ENCODE measurements at places on chromosomes 5 and 9. TPM values are rescaled to one million over a fixed set of nuclear protein-coding genes. Genes with fewer than 3 reads are reported as not detected.

DNA sequence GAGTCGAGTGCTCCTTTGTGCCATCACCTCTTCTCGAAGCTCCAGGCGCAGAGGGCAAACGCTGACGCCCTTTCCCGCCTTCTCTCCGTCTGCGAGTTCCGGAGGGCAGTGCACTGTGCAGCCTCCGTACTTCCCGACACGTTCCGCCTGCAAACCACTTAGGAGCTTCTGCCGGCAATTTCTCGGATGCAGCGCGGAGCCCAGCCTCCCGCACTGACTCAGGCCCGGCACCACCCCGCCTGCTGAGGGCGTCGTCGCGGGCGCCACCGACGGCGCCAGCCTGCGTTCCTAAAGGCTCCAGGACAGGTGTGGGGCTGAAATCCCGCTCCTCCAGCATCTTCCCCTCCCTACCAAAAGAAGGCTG is 9.3 kb upstream of the TRIM36 start:
- no peak for DNase-seq

- peak; percentile 66 for DNase-seq
These were observed 147.5 kb upstream of the FGF10 start for GRCh38 chr5:44536650-44537260.

GRCh38 chr5:52560366-52560765 is 227.3 kb upstream of the ITGA1 start:
- DNase-seq: no peak

- no peak for DNase-seq
These were observed 34.6 kb downstream of the TTC39B start for GRCh38 chr9:15272377-15272928.

FAM78A gene
- total RNA-seq: 39.6 TPM

INSYN2B gene
- total RNA-seq: 3.9 TPM

PCDHB8 gene
- total RNA-seq: 20.8 TPM

CWC27 gene
- 12.2 TPM for total RNA-seq

SLC27A4 gene
- total RNA-seq: 16.9 TPM

TOR1A gene
- total RNA-seq: 28.2 TPM

DNA sequence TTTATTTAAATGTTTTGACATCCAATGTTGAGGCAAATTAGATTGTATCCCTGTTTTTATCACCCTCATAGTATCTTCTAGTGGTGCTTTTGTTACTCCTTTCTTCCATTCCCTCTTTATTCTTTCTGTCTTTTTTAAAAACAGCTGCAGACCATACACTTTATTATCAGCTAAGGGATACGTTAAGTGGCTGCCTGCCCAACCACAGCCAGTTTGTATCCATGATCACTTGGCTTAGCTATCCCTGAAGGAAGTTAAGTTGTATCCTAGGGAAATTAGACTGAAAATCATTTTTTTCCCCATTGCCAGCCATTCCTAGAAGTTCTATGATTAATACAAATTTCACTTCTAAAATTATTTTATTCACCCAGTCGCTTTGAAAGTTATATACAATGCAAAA is 1032.7 kb downstream of the NR2F1-AS1 start:
- peak; percentile 93 for DNase-seq

DNA sequence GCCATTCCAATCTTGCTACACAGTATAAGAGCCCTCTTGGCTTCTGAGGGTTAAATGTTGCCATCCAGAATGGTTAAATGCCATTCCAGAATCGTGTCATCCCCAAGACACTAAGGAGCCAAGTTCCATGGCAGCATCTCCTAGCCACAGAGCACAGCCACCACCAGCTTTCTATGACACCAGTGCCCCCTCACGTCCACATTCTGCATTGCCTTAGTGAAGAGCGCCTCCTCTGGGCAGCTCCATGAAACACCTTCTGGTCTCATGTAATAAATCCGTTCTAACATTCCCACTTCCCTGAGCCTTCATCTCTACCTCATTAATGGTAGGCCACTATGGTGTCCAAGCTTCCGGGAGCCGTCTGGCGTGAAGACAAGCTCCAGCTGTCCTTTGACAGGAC is 12.4 kb downstream of the CBY3 start:
- peak; percentile 66 for DNase-seq

DNA sequence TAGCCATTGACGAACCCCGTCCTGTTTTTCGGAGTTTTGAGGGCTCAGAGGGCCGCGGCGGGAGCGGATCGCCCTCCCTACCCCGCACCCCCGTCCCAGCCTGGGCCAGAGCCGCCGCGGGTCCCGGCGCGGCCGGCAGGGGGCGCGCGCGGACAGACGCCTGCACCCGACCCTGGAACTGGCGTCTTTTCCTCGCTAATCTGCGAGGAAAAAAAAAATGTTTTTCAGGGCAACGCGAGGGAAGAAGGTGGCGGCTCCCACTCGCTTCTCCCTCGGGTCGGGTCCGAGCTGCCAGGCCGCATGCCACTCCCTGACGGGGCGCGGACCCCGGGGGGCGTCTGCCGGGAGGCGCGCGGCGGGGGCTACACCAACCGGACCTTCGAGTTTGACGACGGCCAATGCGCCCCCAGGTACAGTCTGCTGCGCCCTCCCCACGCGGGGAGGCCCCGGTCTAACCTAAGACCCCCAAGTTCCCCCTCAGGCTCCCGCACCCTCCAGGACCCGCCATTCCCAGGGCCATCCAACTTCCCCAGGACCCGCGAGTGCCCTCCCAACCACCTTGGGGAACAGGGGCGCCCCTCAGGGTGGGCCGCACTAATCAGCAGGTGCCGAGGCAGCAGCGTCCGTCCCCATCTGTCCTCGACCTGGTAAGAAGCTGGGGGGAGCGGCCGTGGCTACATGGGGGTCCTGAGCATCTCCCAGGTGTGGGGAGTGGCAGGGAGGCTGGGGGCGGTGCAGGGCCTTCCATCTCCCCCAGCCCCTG is at the start of gene KCNT1:
Gene KCNT1, plus strand, starts transcription at position 227 of the 763 bp plus-strand sequence. Its CDS starts 74 bp downstream, at position 301.
- peak; percentile 69 for DNase-seq

DNA sequence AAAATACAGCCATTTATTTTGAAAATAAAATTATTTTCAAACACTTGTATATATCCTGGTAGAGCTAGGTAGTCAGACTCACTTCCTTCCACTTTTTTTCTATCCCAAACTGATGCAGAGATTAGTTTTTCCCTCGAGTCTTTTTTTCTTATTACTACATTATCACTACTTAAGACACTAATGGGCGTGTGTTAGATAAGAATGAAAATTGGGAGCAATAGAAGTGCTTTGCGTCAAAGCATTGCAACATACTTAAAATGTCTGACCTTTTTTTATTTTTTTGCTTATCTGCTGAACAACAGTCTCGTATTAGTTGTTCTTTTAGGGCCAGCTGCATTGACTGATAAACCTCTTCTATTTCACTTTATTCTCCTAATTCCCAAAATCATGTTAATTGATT is 1278.7 kb downstream of the CDH12 start:
- DNase-seq: peak; percentile 77

- DNase-seq: peak; percentile 35
These were observed 286.7 kb downstream of the NFIB start for GRCh38 chr9:14027116-14027800.

DNA sequence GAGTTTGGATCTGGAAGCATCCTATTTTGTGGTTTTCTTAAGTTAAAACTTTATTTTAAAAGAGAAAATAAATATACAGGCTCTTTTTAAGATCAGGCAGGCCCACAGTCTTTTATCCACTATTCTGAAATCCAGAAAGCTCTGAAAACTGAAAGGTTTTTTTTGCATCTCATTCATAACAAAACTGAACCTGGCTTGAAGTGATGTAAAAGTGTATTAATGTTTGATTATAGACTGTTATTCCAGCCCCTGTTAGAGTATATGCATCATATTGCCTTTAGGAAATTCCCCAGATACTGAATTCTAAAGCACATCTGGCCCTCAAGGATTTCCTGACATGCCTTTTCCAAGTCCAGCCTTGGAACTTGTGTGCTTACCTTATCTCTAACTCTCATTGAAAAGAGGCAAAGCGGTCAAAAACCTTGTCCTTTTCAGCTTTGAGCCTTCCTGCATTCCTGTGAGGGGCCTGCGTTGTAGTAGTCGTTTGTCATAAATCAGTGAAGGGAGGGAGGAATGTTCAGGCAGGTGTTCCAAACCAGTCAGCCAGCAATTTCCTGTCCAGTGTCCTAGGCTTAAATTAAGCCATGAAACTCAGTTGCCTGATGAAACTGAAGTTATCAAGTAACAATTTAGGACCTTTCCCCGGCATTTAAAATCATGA is 110.4 kb downstream of the TLE4 start:
- peak; percentile 27 for DNase-seq

DNA sequence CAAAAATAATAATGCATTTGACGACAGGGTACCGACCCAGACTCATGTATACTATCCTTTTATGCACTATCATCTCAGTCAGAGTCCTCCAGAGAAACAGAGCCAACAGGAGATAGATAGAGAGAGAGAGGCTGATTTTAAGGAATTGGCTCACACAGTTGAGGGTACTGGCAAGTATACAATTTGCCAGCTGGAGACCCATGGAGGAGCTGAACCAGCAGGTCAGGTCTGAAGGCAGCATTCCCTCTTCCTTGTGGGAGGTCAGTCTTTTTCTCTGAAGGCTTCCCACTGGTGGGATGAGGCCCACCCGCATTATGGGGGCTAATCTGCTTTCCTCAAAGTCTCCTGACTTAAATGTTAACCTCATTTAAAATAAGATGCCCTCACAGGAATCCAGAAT is 17.3 kb upstream of the MED10 start:
- no peak for DNase-seq

FLT4 gene
- 5.3 TPM for total RNA-seq

DDX4 gene
- not detected for total RNA-seq

GRCh38 chr5:159018855-159019254 is 80.9 kb downstream of the EBF1 start:
- no peak for DNase-seq

DNA sequence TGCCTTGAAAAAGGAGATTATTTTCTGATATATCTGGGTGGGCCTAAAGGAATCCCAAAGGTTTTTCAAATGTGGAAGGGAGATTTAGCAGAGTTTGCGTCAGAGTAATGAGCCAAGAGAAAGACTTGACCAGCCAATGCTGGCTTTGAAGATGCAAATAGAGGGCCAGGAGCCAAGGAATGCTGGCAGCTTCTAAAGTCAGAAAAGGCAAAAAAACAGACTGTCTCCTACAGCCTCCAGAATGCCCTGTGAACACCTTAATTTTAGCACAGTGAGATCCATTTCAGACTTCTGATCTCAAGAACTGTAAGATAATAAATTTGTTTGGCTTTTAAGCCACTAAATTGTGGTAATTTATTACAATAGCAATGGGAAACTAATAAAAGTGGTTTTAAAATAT is 122.6 kb upstream of the FREM1 start:
- peak; percentile 1 for DNase-seq

- peak; percentile 80 for DNase-seq
These were observed 1.2 kb downstream of the ROR2 start for GRCh38 chr9:91948597-91949391.

UBLCP1 gene
- 12.2 TPM for total RNA-seq

DNA sequence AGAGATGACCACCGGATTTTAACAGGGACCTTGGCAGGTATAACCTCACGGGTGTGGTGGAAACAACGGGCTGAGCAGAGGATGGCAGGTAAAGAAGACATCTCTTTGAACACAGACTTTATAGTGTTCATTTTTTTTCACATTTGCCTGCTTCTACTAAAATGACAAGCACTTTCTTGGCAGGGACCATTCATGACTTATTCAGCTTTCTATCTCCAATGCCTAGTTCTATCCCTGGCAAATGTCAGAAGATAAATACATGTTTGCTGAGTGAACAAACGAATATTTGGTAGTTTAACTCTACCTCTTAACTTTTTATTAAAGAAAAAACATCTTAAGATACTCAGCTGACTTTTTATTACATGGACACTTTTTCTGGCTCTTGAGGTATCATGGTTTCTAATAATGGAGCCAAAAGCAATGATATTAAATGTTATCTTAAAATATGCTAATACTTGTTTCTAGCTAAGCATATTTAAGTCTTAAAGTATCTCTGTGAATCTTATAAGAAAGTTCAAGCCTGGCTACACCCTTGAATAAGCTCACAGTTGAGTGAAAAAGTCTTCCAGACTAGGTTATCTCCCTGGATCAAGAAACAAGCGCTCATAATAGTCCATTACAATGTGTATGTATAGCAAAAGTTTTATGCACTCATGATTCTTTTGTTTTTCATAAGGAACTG is 8.5 kb downstream of the ELL2 start:
- no peak for DNase-seq

PGM5 gene
- 75.3 TPM for total RNA-seq

SPARC gene
- 130 TPM for total RNA-seq

- DNase-seq: no peak
These were observed 591.6 kb upstream of the DMAC1 start for GRCh38 chr9:8391132-8391531.

- peak; percentile 59 for DNase-seq
These were observed 349.9 kb downstream of the EFNA5 start for GRCh38 chr5:107320846-107321245.

- DNase-seq: no peak
These were observed 175.0 kb upstream of the PHYKPL start for GRCh38 chr5:178407646-178408045.

DNA sequence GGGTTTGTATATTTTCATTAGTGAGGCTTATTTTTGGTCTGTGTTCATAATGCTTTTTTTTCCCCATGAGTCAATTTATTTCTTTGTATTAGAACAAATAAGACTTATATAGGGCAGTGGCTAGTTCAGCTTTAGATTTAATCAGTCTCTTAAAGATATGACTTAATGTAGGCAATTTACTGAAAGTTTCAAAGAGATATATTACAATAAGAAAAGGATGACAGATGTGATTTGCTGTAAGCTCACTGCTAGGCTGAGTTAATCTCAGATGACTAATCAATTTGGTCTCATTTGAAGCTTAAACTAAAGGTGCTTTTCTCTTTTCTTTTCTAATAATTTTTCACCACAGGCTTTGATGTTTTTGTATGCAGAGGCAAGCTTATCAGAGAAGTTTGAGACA is 291.8 kb upstream of the DAP start:
- DNase-seq: no peak

DNA sequence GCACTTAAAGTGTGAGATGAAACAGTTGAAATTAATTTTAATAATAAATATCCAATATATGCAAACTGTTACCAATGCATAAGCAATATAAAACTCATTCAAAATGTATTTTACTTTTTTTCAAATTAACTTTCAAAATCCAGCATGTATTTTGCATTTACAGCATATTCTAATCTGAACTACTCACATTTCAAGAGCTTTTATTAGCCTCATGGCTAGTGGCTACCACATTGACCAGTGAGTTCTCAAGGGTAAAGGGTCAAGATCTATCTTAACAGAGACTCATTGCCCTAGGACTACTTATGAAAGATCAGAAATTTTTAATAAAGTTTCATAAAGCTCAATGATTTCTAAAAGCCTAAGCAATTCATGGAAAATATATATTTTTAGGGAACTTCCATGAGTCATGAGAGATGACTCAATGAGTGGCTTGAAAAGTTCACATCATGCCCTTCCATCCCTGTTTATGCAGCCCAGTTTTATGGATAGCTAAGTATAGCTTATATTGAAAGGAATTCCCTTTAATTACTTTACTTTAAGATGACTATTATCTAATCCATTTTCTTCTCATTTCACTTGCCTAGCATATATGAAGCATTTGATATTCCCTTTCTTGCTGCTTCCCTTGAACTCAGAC is 608.6 kb downstream of the SLCO4C1 start:
- DNase-seq: no peak

GRCh38 chr5:82405161-82405560 is 127.0 kb upstream of the RPS23 start:
- peak; percentile 74 for DNase-seq

QSOX2 gene
- total RNA-seq: 10.5 TPM
